ENCODE measurements at places on chromosomes 11 and 22. TPM values are rescaled to one million over a fixed set of nuclear protein-coding genes. Genes with fewer than 3 reads are reported as not detected.

MAJIN gene
- total RNA-seq = not detected

ACRV1 gene
- not detected for total RNA-seq

ACR gene
- total RNA-seq = 0.39 TPM

MPZL3 gene
- total RNA-seq = 26.1 TPM

DGCR6L gene
- total RNA-seq = 25.1 TPM

CARD10 gene
- total RNA-seq = 3.3 TPM

STK33 gene
- total RNA-seq = 0.69 TPM

BET1L gene
- total RNA-seq = 17.8 TPM

MYBPC3 gene
- 0.30 TPM for total RNA-seq

ANKK1 gene
- 1.6 TPM for total RNA-seq

ART5 gene
- total RNA-seq = 1.7 TPM

DDIAS gene
- 3.3 TPM for total RNA-seq

SSTR3 gene
- not detected for total RNA-seq

SIK2 gene
- 20.7 TPM for total RNA-seq

CENPM gene
- 8.4 TPM for total RNA-seq

MYRF gene
- 0.30 TPM for total RNA-seq

STARD10 gene
- 28.7 TPM for total RNA-seq

OR8G1 gene
- total RNA-seq = not detected

MIOX gene
- total RNA-seq = not detected

PRG2 gene
- 6.8 TPM for total RNA-seq

RGL4 gene
- 2.7 TPM for total RNA-seq

PLAAT5 gene
- total RNA-seq = 8.2 TPM
